ENCODE measurements at places on chromosomes 12 and 14. TPM values are rescaled to one million over a fixed set of nuclear protein-coding genes. Genes with fewer than 3 reads are reported as not detected.

Gene FGF23
- not detected for total RNA-seq

- no peak for DNase-seq
Observed at GRCh38 chr12:120844768-120845449, 59.2 kb downstream of the SPPL3 start.

Gene KRT79
- 1.7 TPM for total RNA-seq

DNA sequence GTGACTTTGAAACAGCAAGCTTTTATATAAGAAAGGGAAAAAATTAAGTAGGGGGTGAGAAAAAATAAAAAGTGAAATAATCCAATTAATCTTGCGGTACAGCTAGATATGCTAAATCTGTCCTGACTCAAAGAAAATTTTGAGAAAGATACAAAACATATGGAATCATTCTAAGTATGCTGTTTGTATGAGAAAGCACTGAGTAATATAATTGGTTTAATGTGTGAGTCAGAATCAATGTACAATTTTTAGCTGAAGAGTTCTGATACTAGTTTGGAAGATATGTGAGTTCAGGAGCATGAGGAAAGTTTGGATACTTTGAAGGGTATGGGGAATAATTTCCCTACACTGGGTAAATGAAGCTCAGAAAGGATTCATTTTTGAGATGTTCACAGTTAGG lies 190.9 kb upstream of the RASSF8 start:
- DNase-seq: no peak

- no peak for DNase-seq
Observed at GRCh38 chr12:54352891-54353874, 11.1 kb downstream of the GPR84 start.

DNA sequence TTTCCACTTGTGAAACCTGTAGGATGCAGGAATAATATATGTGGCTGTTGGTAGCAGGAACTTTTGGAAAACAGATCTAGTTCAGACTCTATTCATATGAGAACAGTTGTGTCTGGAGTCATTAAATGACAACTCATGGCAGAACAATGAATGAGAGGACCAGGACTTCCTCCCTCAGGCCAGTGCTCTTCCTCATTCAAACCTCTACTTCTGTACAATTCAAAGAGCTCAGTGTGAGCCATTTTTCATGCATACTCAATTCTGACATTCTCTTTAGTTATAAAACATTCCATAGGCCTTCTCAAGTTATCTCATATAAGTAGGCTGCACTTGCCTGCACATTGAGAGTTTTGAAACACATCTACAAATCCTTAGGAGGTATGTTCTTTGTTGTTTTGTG lies 1526.6 kb upstream of the FLRT2 start:
- no peak for DNase-seq

Gene KRT81
- not detected for total RNA-seq

GRCh38 chr12:54958048-54958658 lies 26.4 kb downstream of the TESPA1 start:
- DNase-seq: no peak

DNA sequence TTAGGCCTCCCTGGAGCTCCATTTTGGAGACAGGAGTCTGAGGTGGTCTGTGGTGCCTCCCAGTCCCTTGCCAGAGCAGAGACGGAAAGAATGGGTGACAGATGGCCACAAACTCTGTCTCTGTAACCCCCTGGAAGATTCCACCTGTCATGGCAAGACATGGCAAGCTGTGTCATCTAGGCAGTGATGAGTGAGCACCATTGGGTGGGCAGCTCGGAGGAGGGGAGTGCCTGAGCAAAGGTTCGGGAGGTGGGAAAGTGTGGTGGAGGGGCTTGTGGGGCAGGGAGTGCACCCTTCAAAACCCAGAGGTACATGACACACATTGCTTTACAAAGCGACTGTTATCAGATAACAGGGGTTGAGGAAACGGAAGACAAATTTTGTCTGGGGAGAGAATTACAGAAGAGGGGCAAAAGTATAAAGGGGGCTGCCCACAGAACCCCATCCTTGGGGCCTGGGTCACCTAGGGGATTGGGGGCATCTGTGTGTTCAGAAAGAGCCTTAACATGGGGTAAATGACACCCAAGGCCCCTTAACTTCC lies 3.5 kb downstream of the RIN3 start:
- no peak for DNase-seq
